ENCODE measurements at places on chromosomes 13 and 19.

DNA sequence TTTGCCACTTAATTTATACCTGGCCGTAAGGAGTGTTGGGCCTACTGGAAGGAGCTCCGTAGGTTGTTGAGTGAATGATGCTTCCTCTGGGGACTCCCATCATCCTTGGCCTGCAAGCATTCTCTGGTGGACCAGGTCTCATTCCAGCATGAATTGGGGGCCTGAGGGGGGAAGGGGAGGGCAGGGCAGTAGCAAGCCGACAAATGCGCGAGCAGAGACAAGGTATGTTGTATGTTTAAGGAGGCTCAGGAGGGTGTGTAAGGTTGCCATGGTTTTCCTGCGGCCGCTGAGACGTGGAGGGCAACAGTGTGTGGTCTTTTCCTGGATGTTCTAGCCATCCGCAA lies 749 bp downstream of the ZNF264 start:
- no peak for DNase-seq

GRCh38 chr19:41001243-41001971 lies 10.3 kb downstream of the CYP2B6 start:
- no peak for DNase-seq

DNA sequence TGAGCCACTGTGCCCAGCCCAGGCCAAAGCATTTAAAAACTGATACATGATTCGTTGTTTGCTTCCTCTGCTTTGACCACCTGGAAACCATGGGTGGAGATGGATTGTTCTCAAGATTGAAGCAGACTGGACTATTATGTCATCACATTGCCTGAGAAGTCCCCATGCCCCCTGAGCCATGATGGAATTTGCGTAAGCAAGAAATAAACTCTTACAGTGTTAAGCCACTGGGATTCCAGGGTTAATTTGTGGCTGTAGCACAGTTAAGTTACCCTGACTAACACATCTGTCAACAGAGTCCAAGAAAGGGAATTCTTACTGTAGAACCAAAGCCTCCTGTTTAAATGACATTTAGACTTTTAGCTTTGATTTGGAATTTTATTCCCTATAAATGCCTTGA lies 19.4 kb upstream of the DHRS12 start:
- no peak for DNase-seq

- DNase-seq: no peak
Measured at GRCh38 chr13:102440259-102440936, 38.5 kb upstream of the FGF14 start.

- DNase-seq: no peak
Measured at GRCh38 chr13:35729926-35730627, 253.6 kb upstream of the MAB21L1 start.

- no peak for DNase-seq
Measured at GRCh38 chr19:3736106-3736724, 25.3 kb downstream of the APBA3 start.

DNA sequence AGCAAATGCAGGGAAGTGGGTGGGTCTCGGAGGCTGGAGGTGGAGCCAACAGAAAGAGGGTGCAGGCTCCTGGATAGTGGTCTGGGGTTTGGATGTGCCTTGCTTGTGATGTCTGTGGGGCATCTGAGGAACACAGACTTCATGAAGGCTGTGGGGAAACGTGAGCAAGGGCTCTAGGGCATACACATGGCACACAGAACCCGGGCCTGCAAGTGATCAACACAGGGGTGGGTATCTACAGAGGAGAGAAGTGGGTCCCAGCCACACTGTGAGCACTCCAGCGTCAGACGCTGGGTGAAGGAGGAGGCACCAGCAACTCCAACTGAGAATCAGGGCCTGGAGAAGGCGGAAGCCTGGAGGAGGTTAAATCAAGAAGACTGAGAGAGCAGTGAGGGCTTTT lies 5.4 kb upstream of the UBE2M start:
- DNase-seq: no peak

GRCh38 chr13:97492684-97493371 lies 58.9 kb downstream of the RAP2A start:
- no peak for DNase-seq

DNA sequence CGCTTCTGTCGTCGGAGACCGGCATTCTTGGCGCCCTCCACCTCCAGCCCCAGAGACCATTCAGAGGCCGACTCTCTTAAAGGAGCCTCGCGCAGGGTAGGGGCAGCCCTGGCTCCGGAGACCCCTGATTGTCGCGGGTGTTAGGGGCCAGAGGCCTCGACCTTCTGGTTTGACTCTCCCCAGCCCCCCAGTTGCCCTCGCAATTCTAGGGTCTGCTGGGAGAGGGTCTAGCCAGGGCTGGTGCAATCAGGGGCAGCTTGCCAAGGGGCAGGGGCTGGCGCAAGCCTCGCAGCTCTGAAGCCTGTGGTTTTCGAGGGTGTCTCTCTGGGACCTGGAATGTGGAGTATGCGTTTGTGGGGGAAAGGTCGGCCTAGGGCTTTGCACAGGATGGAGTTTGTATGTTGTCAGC lies 1.6 kb upstream of the SLC7A10 start:
- no peak for DNase-seq
